ENCODE measurements at places on chromosomes 6 and 20. TPM values are rescaled to one million over a fixed set of nuclear protein-coding genes. Genes with fewer than 3 reads are reported as not detected.

DNA sequence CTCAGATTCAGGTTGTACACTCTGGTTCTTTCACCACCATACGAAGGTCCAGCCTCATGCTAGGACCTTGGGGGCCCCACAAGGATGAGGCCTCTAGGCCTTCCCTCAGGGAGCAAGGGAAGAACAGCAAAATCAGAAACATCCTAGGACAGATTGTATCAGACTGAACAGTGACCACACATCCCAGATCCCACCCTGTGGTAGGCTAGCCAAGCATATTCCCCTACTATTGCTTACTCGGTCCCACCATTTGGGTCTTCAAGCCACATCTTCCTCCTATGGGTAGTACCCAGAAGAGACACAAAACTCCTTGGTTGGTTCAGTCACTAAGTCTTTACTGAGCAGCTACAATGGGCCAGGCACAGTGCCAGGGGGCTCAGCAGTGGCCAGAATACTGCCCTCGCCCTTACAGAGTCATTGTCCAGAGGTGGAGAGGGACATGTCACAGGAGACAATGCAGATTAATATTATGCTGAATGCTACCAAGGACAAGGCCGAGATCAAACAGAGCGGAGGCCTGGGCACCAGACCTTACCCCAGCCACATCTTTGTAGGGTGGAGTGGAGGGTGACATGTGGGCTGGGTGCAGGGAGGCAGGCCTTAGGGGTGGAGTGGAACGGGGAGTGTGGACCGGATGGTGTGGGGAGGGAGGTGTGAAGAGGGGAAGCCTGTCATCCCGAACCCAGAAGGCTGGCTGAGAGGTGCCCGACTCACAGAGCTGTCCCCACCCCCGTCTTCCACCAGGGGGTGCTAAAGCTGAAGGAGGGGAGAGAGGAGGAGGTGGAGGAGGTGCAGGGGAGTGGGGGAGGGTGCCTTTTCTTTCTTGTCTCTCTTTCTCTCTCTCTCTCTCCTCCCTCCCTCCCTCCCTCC lies 6.8 kb upstream of the MAPK13 start:
- H3K4me1 ChIP-seq = peaks cover 77% of the 10 kb centered on the region
- H3K4me3 ChIP-seq = no peak overlapping the region
- H3K27me3 ChIP-seq = no peaks in the 10 kb centered on the region
- H3K36me3 ChIP-seq = peaks cover 2% of the 10 kb centered on the region

- H3K36me3 ChIP-seq = no peaks in the 10 kb centered on the region
- no peak for DNase-seq
- no peak overlapping the region for H3K27ac ChIP-seq
These were observed 51.1 kb downstream of the GTF2H5 start for GRCh38 chr6:158219228-158219627.

DNA sequence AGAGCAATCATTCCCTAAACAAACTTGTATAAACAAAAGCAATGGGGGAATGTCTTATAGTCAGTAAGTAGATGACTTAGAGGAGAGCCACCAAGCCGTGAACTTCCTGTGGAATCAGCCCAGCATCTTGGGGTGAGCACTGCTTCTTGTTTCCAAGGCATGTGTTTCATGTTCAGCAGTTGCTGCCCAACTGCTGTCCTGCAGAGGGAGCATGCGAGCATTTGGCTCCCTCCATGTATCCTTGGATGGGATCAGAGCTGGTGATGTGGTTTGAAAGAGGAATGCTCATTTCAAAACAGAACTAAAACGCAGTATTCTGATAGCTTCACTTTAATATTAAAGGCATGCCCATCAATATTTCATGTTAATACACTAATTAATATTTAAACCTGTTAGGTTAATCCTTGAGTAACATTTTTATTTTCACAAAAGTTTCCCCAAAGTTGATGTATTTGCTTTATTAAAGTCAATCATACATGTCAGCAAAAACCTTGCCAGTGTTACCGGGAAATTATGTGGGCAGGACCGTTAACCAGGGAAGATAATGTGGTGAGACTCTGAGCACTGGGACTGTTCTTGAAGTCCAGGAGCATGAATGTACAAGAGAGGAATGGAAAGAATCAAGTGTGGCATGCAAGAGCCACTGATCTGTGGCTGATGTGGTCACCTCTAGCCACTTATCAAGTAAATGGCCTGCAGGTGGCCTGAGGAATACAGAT lies 172.1 kb upstream of the GGTLC1 start:
- no peaks in the 10 kb centered on the region for H3K36me3 ChIP-seq
- no peaks in the 10 kb centered on the region for H3K4me1 ChIP-seq
- H3K4me3 ChIP-seq = no peak overlapping the region
- DNase-seq = peak; percentile 40
- H3K27ac ChIP-seq = no peak overlapping the region

GRCh38 chr6:24658573-24659560 lies 7.8 kb downstream of the TDP2 start:
- DNase-seq = no peak
- H3K4me1 ChIP-seq = peaks cover 30% of the 10 kb centered on the region
- H3K36me3 ChIP-seq = peaks cover 30% of the 10 kb centered on the region
- no peak overlapping the region for H3K27ac ChIP-seq
- no peaks in the 10 kb centered on the region for H3K27me3 ChIP-seq

- no peak overlapping the region for H3K27ac ChIP-seq
- peaks cover 9% of the 10 kb centered on the region for H3K4me1 ChIP-seq
- H3K4me3 ChIP-seq = peak overlapping the region; percentile 71
- H3K27me3 ChIP-seq = peaks cover 35% of the 10 kb centered on the region
These were observed 493 bp downstream of the CRYBG1 start for GRCh38 chr6:106360989-106361430.

DNA sequence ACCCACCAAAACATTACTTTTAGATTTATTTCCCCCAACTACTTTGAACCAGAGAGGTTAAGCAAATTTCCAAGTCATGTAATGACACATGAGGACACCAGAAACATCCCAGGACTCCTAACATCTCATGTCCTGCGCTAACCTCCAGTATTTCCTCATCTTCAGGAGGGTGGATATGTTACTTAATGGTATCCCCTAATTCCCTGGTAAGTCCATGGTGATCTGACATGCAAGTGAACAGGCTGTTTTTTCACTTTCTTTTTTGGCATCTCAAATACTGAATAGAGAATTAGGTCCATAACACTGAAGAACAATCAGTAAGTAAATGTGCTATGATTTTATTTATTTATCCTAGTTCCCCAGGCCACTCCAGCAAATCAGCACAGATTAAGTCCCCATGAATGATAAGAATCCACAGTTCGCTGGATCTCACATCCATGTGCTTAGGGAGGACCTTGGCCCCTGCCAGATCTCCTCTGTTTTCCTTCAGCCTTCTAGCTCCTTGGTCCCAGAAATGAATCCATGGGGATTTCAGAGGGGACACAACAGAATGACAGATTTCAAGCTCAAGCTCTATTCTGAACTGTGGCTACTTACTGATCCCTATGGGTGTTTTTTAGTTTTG lies 334.6 kb downstream of the CDC5L start:
- H3K36me3 ChIP-seq = no peaks in the 10 kb centered on the region
- no peaks in the 10 kb centered on the region for H3K27me3 ChIP-seq
- no peaks in the 10 kb centered on the region for H3K4me1 ChIP-seq

DNA sequence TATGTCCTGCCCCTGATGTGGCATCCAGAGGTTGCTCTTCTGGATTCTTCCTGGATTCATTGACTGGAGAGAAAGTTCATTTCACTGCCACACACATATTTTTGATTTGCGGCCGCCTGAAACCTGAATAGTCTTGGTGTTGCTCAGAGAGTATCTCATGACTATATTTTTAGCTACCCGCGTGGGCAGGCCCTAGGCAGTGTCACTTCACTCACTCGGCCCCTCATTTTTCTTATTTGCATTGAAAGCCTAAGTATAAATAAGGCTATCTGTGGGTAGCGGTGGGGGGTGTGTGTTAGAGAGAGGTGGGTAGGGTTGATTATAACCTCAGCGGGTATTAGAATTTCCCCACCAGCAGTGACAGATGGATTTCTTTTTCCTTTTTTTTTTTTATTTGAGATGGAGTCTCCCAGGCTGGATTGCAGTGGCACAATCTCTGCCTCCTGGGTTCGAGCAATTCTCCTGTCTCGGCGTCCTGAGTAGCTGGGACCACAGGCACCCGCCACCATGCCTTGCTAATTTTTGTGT lies 113.5 kb downstream of the JARID2 start:
- no peak overlapping the region for H3K27ac ChIP-seq
- H3K27me3 ChIP-seq = no peaks in the 10 kb centered on the region
- no peak overlapping the region for H3K4me3 ChIP-seq
- no peak for DNase-seq
- peaks cover 10% of the 10 kb centered on the region for H3K36me3 ChIP-seq

GRCh38 chr6:125346201-125346925 lies 44.6 kb upstream of the HDDC2 start:
- H3K4me1 ChIP-seq = peaks cover 1% of the 10 kb centered on the region
- H3K27ac ChIP-seq = no peak overlapping the region
- H3K36me3 ChIP-seq = no peaks in the 10 kb centered on the region
- peak; percentile 10 for DNase-seq
- peaks cover 4% of the 10 kb centered on the region for H3K27me3 ChIP-seq
- H3K4me3 ChIP-seq = peak overlapping the region; percentile 16

- no peaks in the 10 kb centered on the region for H3K4me1 ChIP-seq
- peaks cover 13% of the 10 kb centered on the region for H3K27me3 ChIP-seq
- DNase-seq = no peak
These were observed 29.6 kb downstream of the RGS17 start for GRCh38 chr6:153101461-153101860.

GRCh38 chr6:136351518-136352110 lies 62.0 kb upstream of the BCLAF1 start:
- H3K4me3 ChIP-seq = no peak overlapping the region
- H3K27me3 ChIP-seq = no peaks in the 10 kb centered on the region
- H3K27ac ChIP-seq = no peak overlapping the region
- DNase-seq = no peak
- H3K36me3 ChIP-seq = no peaks in the 10 kb centered on the region
- H3K4me1 ChIP-seq = no peaks in the 10 kb centered on the region

DNA sequence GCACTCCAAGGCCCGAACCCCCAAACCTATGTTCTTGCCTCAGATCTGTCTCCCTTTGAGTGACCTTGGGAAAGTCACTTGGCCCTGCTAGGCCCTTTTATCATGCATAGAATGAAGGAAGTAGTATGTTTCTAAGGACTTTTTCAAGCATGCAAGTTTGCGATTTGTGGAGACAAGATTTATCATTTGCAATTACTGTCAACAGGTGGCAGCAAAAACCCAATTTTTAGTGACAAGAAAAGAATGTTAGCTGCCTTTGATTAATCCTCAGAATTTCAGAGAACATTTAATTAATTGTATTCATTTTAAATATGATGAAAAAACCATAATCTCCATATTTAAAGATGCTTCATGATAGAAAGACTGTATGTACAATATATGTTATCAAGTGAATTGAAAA lies 28.3 kb upstream of the PREP start:
- peaks cover 7% of the 10 kb centered on the region for H3K27me3 ChIP-seq
- no peak overlapping the region for H3K27ac ChIP-seq
- H3K4me3 ChIP-seq = no peak overlapping the region
- H3K36me3 ChIP-seq = no peaks in the 10 kb centered on the region

DNA sequence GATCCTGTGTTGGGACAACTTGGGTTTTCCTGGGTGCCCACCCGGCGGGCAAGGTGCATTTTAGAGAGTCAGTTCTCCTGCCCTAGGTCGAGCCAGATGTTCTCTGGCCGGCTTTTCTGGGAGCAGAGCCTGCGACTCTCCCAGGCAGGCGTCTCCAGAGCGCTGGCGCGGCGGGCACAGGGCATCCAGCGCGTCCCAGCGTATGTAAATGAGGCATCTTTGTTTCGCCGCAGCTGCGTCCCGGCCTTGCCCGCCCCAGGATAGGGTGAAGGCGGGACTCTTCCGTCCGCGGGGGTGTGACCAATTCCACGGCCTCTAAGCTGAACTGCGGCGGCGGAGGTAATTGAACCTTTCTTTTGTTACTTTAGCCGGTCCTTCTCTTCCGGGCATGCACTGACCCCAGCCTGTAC lies 9.1 kb downstream of the GRIK2 start:
- peaks cover 59% of the 10 kb centered on the region for H3K27me3 ChIP-seq
- no peaks in the 10 kb centered on the region for H3K4me1 ChIP-seq
- peaks cover 4% of the 10 kb centered on the region for H3K36me3 ChIP-seq
- DNase-seq = no peak

Gene PLN
- total RNA-seq = not detected

Gene C4A
- total RNA-seq = 3.2 TPM

Gene CTSA
- total RNA-seq = 28.7 TPM

Gene TRAM2
- 2.9 TPM for total RNA-seq

Gene PGC
- total RNA-seq = not detected

Gene AK9
- total RNA-seq = 1.7 TPM

Gene NKAIN2
- total RNA-seq = not detected

Gene RIMS1
- total RNA-seq = not detected

Gene MUC21
- not detected for total RNA-seq
